ACHN (cell line): ENCODE measurements at places on chromosomes 1 and 21.
A peak's percentile ranks its signal among the peaks of the same experiment; 100 is the strongest.

DNA sequence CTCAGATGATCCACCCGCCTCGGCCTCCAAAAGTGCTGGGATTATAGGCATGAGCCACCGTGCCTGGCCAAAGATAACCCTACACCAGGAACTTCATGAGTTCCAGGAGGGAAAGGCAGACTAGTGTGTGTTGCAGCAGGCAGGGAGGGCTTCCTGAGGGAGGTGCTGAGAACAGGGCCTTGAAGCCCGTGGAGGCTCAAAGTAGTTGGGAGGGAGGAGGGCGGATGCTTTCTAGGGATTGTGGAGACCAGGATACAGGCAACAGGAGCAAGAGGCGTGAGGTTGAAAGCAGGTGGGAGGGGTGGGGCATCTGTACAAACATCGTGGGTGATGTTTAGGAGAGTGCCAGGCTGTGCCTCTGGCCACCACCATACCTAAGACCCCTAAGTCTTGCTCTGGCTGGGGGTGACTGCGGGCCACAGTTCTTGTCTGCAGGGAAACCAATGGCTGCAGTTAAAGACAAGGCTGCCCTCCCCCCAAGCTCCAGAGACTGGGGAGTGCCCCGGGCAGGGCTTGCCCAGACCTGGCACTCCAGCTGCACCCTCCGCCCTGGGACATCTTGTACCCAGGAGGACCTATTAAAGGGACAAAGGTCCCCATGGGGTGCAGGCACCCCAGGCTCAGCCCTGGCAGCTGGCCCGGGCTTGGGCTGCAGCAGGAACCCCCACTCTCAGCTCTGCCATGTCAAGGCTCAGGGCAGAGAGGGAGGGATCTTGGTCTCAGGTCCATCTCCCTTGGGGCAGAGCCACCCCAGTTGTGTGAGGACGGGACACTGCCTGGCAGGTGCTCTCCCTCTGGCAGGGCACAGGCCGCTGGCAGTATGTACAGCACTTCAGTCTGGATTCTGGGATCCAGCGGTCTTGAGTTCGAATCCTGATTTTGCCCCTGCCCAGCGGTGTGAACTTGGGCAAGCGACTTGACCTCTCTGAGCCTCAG lies 22.1 kb upstream of the CASZ1 start:
- no peak for DNase-seq

- no peak for DNase-seq
These were observed 128.7 kb downstream of the TLR5 start for GRCh38 chr1:223014142-223014873.

- peak; percentile 61 for DNase-seq
These were observed 3.3 kb upstream of the SLC45A1 start for GRCh38 chr1:8314346-8315280.

GRCh38 chr1:224852901-224853568 lies 76.4 kb upstream of the DNAH14 start:
- peak; percentile 65 for DNase-seq

- no peak for DNase-seq
These were observed 24.9 kb downstream of the PCAT6 start for GRCh38 chr1:202835548-202836072.
